ENCODE measurements at places on chromosomes 1 and 21. TPM values are rescaled to one million over a fixed set of nuclear protein-coding genes. Genes with fewer than 3 reads are reported as not detected.

Gene JAM2
- total RNA-seq = 0.26 TPM

Gene HRNR
- not detected for total RNA-seq

Gene MRPS15
- total RNA-seq = 112 TPM

Gene PIGM
- 5.3 TPM for total RNA-seq

Gene PRPF38B
- 81.5 TPM for total RNA-seq

Gene LY9
- 1.3 TPM for total RNA-seq

Gene EPHA8
- total RNA-seq = not detected

Gene DNALI1
- total RNA-seq = 0.26 TPM

Gene IL12RB2
- 54.0 TPM for total RNA-seq

Gene ST6GALNAC3
- 0.26 TPM for total RNA-seq

Gene BTG2
- 142 TPM for total RNA-seq

Gene RGS4
- total RNA-seq = not detected

Gene RGS13
- total RNA-seq = 0.12 TPM

Gene CFAP141
- not detected for total RNA-seq

Measured in activated CD8-positive, alpha-beta memory T cell treated with anti-CD3 and anti-CD28 coated beads, Interleukin-2, amount 10 ng/mL, durations not matched to agents 7 days and 5 days (primary cell).